ENCODE measurements at places on chromosomes 4 and X. TPM values are rescaled to one million over a fixed set of nuclear protein-coding genes. Genes with fewer than 3 reads are reported as not detected.
A peak's percentile ranks its signal among the peaks of the same experiment; 100 is the strongest.

GLOD5 gene
- total RNA-seq, result not detected

FGFR3 gene
- total RNA-seq, result 0.15 TPM

GASK1B gene
- total RNA-seq, result not detected

- H3K36me3 ChIP-seq, result peaks cover 7% of the 10 kb centered on the region
- H3K4me3 ChIP-seq, result peak within 1 kb of the TSS; percentile 90
- no peaks in the 10 kb centered on the region for H3K27me3 ChIP-seq
Observed at GRCh38 chrX:44872821-44873414, at the start of gene KDM6A. KDM6A (plus strand) TSS chrX:44873188; CDS start chrX:44873552, 364 bp downstream.
